ENCODE measurements at places on chromosomes 11 and 22.
A peak's percentile ranks its signal among the peaks of the same experiment; 100 is the strongest.

GRCh38 chr11:19259487-19260345 is 19.0 kb upstream of the E2F8 start:
- peak; percentile 57 for DNase-seq

GRCh38 chr11:84300092-84300491 is 1013.9 kb upstream of the CCDC90B start:
- no peak for DNase-seq

DNA sequence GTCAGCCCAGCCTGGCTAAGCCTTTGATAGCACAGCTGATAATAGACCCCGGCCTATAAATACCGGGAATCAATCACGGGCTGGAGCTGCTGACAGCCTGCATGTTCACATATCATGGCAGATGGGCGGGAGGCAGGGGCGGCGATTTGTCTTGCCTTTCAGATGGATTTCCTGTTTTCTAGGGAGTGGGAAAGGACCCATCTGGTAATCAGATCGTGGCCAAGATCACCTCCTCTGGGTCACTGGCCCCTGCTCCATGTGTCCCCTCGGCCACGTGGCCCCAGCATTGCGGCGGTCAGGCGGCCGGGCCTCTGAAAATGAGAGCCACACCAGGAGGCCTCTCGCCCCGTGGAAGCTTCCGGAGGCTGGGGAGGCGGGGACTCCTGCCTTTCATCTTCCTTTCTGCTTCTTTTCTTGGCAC is 36.6 kb downstream of the SMIM38 start:
- DNase-seq = no peak

DNA sequence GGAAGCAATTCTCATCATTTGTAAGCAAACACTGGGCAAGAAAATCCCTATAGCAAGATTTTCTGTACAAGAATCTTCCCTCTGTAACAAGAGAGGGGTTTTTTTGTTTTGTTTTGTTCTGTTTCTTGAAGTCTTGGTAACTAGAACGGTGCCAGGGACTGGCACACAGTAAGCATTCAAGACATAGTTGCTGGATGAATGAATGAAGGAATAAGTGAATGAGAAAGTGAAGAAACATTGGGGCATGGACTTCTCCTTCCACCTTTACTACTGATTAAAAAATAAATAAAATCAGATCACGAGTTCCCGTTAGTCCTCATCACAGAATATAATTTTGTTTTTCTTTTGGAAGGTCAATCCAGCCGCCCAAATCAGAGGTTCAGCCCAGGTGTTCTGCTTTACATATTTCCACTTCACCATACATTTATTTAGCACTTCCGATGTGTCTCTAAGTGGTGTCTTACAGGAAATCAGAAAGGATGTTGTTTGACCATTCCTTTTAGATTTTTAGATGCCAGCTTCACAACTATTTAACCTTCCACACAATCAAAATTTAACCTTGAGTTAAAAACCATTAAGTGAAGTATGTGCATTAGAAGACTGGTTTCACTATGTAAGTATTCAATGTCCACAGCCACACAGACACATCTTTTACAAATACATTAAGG is 281.2 kb downstream of the CADM1 start:
- DNase-seq = no peak

DNA sequence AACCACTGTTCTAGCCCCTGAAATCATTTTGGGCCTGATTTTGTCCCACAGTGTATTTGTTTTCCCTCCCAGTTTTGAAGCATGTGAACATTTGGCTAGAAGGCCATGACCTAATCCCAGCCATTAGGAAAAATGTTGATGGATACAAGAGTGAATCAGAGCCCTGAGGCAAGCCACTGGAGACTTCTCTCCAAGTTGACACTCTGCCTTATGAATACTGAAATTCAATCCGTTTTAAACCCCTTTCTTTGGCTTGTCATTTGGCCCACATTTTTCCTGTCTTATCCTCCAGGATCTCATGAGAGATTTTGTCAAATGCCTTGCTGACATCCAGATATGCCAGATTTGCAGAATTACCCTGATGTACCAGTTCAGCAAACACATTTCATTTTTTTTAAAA is 158.8 kb downstream of the FAT3 start:
- no peak for DNase-seq

GRCh38 chr11:36407356-36407755 is 102.7 kb downstream of the TRAF6 start:
- DNase-seq = no peak

DNA sequence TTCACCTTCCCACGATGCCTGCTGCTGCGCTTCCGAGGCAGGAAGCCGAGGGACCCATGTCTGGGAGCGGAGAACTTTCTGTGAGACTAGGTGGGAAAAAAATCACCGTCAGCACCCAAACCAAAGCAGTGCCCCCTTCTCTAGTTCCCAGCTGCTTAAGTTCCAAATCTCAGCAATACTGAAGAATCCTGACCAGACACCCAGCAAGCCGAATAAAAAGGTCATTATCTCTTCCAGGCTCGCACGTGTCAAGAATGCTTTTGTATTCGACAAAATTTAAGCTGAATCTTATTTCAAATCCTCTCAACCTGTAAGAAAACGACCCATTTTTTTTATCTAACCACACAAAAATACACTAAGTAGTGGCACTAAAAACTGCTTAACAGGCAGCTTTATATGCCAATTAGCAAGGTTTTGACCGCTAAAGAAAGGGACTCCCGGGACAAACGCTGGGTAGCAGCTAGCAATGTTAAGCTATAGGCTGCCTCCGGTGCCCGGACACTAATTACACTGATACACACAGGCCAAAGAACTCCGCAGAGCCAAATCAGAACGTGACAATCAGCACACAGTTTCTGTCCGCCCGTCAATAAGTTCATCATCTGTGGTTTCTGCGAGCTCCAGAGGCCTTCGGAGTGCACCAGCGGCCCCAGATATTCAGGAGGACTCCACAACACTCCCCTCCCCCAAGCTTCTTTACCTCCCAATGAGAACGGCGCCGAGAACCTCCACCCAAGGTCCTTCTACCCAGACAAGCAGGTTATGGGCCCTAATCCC is 728 bp downstream of the RPL3 start:
- peak; percentile 43 for DNase-seq

DNA sequence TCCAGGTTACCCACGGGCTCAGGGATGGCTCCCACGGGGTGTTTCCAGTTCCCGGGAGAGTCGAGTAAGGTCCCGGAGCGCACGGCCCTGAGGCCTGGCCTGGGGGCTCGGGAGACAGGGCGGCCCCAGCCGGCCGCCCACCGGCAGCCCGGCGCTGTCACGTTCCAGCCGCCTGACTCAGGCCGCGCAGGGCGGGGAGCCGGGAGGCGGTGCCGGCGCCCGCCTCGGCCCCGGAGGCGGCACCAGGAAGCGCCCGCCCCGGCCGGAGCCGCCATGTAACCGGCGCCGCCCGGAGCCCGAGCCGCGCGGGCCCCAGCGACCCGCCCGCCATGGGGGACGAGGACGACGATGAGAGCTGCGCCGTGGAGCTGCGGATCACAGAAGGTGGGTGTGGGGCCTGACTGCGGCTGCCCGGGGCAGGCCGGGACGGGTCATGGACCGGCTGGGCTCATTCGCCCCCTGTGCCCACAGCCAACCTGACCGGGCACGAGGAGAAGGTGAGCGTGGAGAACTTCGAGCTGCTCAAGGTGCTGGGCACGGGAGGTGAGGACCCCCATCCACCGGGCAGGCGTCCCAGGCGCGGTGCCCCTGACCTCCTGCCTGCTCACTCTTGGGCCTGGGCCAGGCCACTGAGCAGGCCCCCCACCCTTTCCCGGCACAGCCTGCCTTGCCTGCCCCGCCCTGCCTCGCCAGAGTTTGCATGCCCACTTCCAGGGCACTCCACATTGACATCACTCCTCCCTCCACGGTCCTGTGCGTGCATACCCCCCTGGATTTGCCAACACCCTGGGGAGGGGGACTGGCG is at the start of gene RPS6KA4:
TSS of gene RPS6KA4 (plus strand) at position 256 of the 805 bp plus-strand sequence. CDS start at position 330, 74 bp downstream.
- DNase-seq = peak; percentile 44

DNA sequence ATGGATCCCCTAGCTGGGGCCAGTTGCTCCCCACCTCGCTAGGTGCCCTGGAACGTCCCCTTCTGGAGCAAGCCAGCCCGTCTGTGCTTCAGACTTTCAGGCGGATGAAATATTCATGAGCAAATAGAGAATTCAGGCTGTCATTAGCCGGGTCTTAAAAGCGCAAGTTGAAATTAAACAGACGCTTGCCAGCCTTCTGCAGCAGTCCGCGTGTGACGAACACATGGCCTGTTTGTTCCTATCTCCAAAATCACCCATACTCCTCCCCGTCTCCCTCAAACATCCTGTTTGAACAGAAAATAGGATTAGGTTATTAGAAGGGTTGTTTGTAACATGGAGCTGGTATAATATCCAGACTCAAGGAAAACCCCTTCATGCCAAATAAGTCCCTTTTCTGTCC is 38.7 kb downstream of the MYO18B start:
- no peak for DNase-seq

DNA sequence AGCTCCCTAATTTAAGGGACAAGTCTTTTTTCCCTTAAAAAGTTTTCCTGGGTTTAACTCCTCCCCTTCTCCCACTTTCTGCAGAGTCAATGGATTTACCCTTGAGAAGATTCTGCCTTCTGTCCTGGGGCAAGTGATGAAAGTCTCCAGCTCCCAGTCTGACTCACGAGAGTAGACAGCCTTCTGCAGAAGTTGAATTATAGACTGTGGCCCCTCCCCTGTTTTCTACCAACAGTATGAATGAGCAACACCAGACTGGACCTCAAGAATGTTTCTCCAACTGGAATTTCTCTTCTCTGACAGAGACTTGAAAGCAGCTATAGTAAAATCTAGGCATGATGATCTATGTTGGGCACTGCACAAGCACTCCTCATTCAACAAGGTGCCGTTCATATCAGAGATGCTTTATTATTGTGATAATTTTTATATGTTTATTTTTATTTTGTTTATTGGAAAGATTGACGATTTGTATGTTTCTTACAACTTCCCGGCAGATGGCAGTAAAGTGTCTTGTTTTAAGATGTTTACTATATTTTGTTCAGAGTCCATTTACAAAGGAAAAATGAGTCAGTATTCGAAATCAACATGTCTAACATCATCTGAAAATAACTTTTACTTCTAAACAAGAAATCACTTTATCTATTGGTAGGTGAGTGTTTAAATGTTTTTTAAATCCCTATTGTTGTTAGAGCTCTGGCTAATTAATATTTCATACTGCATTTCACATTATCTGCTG is 56.6 kb downstream of the LMO2 start:
- peak; percentile 4 for DNase-seq

DNA sequence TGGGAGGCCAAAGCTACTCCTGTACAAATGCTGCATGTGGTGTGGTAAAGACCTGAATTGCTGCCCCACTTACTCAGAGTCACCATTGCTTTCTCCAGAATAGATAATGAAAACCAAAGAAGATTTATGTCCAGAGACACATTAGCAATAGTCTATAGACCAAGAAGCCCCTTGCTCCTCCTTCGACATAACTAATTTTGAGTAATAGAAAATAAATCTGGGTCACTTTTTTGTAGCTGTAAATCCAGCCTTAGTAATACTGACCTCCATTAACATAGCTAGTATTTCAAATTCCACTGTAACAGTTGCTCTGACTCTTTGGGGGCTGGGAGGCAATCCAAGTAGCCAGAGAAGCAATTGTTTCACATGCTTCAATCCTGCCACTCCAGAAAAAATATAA is 145.9 kb downstream of the MAML2 start:
- DNase-seq = no peak

- DNase-seq = no peak
These were observed 10.6 kb upstream of the GLYATL1 start for GRCh38 chr11:58928691-58929090.

DNA sequence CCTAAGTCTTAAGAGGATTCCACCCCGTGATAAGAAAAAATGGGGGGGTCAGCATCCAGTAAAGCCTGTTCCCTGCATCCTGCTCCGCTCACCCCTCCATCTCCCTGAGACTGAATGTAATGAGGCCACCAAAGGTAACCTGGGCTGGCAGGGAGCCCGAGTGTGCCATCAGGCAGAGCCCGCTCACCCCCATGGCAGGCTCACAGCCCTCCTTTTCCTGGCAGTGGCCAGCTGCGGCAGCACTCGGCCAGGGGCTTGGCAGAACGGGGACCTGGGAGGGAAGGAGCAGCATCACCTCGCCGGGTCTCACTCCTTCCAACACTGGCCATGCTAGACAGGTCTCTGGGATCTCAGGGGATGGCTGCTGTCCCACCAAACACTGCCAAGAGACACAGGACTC is 64.4 kb downstream of the PRDM11 start:
- DNase-seq = no peak

- DNase-seq = no peak
These were observed 59.9 kb downstream of the SYT13 start for GRCh38 chr11:45225961-45226871.

DNA sequence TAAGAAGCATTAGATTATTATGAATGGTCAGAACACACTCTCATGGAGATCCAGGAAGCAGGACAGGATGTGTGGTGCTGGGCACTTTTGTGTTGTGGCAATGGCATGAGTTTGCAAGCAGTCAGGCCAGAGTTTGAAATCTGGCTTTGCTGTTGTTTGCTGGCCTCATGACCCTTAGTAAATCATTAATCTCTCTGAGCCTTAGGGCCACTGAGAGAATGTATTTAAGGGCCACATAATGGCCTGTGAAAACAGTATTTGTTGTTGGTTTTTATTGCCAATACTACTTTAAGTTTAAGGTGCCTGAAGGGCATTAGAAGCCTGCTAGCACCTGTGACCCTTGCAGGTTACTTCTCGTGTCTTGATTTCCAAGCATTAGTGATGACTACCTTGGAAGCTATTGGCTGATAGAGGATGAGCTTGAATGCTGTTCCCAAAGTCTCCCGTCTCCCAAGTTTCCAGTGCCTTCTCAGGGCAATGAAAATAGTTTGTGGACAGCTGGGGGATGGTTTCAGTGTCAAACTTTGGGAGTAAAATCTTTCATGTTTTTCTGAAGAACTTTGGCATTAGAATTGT is 24.6 kb downstream of the STIM1 start:
- DNase-seq = no peak

DNA sequence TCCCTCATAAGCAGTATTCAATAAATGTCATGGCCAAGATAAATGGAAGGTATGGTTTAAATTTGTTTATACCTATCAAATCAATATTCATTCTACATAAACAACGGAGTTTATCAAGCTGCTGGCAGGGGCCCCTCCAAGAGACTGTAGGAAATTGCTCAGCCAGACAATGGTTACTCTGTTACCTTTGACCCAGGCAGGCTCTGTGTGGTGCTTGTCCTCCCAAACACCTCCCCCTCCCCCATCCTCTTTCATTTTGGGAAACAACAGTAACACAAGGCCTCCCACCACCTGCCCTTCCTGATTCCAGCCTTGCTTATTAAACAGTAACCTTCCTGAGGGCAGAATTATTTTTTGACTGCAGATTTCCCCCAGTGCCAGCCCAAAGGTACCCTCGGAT is 10.5 kb upstream of the ZBTB16 start:
- no peak for DNase-seq

GRCh38 chr11:71482746-71483364 is 29.9 kb downstream of the NADSYN1 start:
- no peak for DNase-seq

GRCh38 chr11:48124880-48125279 is 91.7 kb upstream of the OR4B1 start:
- no peak for DNase-seq

GRCh38 chr11:125083312-125084056 is 20.4 kb downstream of the SLC37A2 start:
- no peak for DNase-seq

- no peak for DNase-seq
These were observed 49.9 kb upstream of the CAPRIN1 start for GRCh38 chr11:34001557-34002064.

GRCh38 chr11:44483919-44484610 is 81.4 kb upstream of the CD82 start:
- DNase-seq = no peak
